ENCODE measurements at places on chromosomes 16 and 17.

GRCh38 chr16:19883296-19883965 is 1.2 kb downstream of the GPRC5B start:
- DNase-seq: no peak

DNA sequence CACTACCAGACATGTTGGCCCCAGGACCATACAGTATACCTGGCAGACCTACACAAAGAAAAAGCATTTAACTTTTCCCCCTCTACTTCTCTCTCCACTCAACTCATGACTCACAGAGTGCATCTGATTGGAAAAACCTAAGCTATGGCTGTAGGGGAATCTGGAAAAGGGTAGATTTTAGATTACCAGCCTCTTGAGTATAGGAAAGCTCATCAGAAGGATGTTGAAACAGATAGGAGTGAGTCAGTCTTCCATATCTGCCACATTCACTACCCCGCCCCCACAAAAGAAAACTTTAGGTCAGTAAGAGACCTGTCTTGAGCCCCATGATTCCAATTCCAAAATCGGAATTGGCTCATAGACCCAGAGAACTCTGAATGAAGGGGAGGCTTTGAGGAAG is 12.3 kb downstream of the KRT9 start:
- no peak for DNase-seq

DNA sequence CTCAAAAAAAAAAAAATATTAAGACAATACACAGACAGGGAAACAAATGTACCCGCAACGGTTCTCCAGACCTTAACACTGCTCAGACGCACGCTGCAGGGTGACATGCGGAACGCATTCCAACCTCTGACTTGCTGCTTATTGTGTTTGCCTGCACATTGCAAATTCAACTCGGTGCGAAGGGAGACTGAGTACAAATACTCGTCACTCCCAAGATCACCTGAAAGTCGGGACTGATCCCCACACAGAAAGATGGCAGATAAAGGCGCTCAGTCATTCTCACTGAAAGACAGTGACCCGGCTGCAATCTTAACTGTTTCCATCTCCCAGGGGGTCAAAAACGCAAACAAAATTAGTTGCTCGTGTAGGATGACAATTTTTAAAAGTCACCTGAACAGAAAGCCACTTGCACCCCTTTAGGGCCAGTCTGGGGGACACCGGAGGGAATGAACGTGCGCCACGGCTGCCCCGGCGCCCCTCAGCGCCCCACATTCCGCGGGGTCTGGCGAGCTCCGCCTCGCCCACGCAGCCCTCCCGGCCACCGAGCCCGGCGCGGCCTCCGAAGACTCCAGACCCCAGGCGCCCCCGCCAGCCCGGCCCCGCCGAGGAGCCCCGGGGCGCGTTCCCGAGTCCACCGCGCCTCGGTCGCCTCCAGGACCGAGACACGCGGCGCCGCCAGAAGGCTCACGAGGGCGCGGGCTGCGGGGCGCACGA is 589 bp downstream of the CLCN7 start:
- DNase-seq: no peak

DNA sequence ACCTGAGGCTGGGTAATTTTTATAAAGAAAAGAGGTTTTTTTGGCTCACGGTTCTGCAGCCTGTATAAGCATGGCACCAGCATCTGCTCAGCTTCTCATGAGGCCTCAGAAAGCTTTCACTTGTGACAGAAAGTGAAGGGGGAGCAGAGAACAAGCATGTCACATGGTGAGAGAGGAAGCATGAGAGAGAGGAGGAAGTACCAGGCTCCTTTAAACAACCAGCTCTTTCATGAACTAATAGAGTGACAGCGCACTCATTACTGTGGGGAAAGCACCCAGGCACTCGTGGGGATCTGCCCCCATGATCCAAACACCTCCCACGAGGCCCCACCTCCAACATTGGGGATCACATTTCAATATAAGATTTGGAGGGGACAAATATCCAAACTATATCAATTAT is 86.8 kb downstream of the USP32 start:
- DNase-seq: no peak

- DNase-seq: no peak
These were observed 6.6 kb downstream of the KRT39 start for GRCh38 chr17:40960144-40960543.

- DNase-seq: no peak
These were observed 42.0 kb upstream of the XYLT1 start for GRCh38 chr16:17512636-17513220.

GRCh38 chr16:54241525-54241924 is 45.1 kb downstream of the IRX3 start:
- DNase-seq: no peak

- peak; percentile 71 for DNase-seq
These were observed 27.1 kb upstream of the CRYBA1 start for GRCh38 chr17:29219378-29220047.

GRCh38 chr17:43855061-43855460 is 8.1 kb downstream of the CD300LG start:
- no peak for DNase-seq

- DNase-seq: no peak
These were observed 16.3 kb upstream of the SALL1 start for GRCh38 chr16:51167170-51167895.

DNA sequence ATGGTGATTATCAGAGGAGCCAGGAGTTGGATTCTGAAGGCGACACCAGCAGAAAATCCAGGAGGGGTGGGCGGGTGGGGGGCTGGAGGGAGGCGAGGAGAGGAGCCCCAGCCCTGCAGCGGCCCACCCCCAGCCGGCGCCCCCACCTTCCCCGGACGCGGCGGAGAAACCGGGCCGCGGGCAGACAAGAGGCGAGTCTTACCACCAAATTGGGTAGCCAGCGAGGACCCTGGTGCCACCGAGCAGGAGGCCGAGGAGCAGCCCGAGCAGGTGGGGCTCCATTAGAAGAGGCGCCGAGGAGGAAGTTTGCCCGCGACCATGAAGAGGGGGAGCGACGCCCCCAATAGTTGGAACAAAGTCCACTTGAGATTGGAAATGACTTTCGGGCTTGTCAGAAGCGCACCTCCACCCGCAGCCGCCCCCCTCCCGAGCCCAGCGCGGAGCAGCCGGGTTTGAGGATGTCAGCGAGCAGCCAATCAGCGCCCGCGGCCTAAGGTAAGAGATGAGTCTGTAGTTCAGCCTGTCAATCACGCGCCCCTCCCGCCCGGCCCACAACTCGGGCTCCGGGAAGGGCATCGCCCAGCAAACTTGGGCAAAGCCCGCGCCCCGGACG is at the start of gene WNT3:
Gene WNT3, minus strand, starts transcription at position 377 of the 613 bp plus-strand sequence. Its CDS starts 95 bp downstream, at position 282.
- no peak for DNase-seq

GRCh38 chr16:12086822-12087221 is 110.3 kb downstream of the SNX29 start:
- no peak for DNase-seq

DNA sequence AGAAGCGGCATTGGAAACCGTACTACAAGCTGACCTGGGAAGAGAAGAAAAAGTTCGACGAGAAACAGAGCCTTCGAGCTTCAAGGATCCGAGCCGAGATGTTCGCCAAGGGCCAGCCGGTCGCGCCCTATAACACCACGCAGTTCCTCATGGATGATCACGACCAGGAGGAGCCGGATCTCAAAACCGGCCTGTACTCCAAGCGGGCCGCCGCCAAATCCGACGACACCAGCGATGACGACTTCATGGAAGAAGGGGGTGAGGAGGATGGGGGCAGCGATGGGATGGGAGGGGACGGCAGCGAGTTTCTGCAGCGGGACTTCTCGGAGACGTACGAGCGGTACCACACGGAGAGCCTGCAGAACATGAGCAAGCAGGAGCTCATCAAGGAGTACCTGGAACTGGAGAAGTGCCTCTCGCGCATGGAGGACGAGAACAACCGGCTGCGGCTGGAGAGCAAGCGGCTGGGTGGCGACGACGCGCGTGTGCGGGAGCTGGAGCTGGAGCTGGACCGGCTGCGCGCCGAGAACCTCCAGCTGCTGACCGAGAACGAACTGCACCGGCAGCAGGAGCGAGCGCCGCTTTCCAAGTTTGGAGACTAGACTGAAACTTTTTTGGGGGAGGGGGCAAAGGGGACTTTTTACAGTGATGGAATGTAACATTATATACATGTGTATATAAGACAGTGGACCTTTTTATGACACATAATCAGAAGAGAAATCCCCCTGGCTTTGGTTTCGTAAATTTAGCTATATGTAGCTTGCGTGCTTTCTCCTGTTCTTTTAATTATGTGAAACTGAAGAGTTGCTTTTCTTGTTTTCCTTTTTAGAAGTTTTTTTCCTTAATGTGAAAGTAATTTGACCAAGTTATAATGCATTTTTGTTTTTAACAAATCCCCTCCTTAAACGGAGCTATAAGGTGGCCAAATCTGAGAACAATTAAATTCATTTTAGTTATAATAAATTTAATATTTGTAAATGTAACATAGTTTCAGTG is 1.7 kb downstream of the HEXIM1 start:
- DNase-seq: no peak

DNA sequence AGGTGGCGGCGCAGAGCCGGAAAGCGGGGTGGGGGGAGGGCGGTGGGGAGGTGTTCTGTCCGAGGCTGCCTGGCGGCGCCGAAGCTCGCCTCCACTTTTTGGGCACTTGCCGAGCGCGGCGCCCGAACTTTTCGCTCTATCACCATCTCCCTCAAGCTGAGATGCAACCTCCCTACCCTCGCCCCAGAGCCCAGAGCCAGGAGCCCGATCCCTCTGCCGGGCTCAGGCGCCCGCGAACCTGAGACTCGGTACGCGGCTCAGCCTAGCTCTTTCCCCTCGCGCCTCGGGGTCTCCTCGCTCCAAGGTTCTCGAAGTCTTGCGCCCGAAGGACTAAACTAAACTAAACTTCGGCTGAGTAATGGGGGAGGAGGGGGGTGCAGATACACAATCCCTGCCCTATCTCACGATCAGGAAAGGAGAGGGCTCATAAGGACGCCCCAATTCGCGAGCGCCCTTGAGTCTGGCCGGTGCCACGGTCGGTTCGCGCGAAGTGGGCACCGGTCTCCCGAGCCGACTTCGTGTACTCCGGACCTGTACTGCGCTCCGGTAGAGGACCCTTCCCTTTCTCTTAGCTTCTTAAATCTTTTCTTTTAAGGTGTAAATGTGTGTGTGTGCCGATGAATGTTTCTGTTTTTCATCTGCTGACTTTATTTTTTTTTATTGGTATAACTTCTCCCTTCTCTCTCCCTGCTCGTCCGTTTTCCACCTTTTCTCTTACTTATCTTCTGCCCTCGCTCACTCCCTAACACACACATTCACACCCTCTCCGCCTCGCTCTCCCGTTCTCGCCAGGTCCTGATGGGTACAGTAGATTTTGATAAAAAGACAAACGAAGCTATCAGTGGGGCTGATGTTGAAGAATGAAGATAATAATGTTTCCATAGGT is 1.9 kb upstream of the SALL1 start:
- DNase-seq: no peak

DNA sequence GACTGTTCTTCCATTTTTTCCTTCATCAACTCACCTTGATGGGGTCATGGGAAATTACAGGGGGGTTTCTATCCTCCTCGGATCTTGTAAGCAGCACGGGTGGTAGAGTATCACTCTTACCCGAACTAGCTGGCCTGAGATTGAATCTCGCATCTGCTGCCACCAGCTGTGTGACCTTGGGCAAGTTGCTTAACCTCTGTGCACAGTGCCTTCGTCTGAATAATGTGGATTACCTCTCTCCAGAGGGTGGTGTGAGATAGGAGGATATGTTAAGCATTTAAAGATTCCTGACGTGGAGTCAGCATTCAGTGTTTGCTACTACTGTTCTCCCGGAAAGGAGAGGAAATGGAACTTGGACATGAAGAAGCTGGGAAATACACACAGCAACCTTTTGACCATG is 24.4 kb downstream of the LASP1 start:
- no peak for DNase-seq

DNA sequence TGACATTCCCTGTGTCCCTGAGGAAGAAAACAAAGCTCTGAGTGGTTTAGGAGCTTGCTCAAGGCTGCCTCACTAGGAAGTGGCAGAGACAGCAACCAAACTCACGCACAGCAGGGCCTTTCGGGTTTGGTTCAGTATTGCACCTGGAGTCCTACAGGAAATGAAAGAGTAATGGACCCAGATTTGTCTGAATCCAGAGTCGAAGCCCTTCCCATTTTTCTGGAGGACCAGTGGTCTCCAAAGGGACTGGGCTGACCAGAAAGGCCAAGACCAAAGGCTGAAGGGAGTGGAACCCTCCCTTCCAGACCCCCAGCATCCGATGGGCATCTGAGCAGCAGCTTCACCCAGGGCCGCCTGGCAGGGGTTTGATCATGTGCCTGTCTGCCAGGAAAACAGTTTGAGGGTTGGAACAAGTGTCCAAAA is 85.5 kb upstream of the RPL38 start:
- no peak for DNase-seq

- no peak for DNase-seq
These were observed 33.3 kb upstream of the SMPD3 start for GRCh38 chr16:68481636-68482035.

DNA sequence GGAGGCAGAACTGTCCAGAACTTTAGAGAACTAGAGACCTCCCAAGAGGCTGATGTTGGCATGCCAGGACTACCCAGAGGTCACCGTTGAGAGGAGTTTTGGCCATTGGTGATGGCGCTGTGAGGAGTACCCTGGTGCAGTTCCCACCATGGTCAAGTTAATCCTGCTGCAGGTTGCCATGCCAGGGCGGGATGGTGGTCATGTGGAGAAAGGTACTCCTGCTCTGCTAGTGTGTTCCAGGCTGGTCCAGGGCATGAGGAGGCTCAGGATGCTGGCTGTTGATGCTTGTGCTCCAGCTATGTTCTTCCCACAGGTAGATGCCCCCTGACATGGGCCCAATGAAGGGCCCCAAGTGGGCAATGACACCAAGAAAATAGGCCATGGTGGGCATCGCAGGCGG is 4.1 kb upstream of the PHF12 start:
- DNase-seq: no peak

DNA sequence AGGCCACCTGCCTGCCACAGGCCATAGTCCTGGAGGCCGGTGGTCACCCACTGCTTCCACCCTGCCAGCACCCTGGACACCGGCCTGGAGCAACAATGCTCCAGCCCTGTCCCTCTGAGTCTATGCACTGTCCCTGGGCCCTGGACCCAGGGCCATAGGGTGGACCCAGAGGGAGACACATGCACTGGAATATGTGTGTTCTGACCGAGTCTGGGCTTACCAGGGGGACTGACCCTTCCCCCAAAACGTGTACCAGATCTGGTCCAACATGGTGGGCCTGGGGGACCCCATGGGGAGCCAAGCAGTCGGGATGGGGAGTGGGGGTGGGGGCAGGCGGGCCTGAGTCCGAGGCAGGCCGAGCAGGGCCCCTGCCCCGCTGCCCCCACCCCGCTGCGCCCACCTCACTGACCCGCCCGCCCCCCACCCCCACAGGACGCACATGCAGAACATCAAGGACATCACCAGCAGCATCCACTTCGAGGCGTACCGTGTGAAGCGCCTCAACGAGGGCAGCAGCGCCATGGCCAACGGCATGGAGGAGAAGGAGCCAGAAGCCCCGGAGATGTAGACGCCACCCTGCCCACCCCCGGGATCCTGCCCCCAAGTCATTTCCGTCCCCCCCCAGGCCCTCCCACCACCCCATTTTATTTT is 357.4 kb downstream of the SEC14L1 start:
- no peak for DNase-seq

DNA sequence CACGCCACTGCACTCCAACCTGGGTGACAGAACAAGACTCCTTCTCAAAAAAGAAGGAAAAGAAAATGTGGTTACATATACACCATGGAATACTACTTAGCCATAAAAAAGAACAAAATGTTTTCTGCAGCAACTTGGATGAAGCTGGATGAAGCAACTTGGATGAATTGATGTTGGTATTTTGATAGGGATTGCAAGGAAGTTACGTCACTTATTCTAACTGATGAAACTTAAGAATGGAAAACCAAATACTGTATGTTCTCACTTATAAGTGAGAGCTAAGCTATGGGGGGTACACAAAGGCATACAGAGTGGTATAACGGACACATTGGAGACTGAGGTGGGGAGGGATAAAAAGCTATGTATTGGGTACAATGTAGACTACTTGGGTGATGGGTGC is 17.5 kb downstream of the PLA2G10 start:
- no peak for DNase-seq

Data from LoVo (cell line).